Nucleus accumbens (tissue), 56 donors: ENCODE measurements at places on chromosomes 6 and 20.

GRCh38 chr6:32580593-32580992 is 9.1 kb downstream of the HLA-DRB1 start:
- DNase-seq: no peak

- DNase-seq: no peak
Measured at GRCh38 chr20:58899512-58899911, 47.0 kb downstream of the GNAS start.

GRCh38 chr6:113068570-113068969 is 721.4 kb downstream of the RFPL4B start:
- no peak for DNase-seq

- DNase-seq: no peak
Measured at GRCh38 chr20:26347396-26347795, 650.7 kb upstream of the ZNF337 start.

DNA sequence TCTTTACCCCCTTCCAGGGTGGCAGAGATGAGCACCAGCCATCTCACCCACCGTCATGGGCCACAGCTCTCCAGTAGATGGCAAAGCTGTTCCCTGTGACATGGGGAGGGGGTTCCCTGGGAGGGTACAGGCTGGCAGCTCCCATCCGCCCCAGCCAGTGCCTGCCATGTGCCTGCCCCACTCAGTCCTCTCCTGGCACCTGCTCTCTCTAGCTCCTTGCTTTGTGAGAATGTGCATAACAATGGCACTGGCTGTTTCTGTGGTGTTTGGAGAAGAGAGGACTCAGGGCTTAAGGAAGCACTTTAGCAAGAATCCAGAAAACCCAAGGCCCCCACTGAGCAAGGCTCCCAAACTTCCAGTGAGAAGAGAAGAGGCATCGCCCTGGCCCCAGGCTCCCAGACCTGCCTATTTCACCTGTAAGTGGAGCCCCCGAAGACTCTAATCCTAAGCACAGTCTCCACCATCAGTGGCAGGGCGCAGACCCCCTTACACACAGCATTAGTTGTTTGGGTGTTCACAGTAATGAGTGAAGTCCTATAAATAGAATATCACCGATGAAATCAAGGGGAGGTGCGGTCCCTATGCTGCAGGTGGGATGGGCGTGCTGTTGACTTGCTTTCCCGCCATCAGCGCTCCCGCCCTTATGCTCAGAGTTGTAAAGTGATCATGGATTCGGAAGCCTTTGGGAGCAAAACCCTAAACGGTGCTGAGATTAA is 110.2 kb downstream of the AGPAT4 start:
- DNase-seq: no peak

GRCh38 chr6:43246301-43247113 is 3.2 kb downstream of the TTBK1 start:
- peak; percentile 80 for DNase-seq

DNA sequence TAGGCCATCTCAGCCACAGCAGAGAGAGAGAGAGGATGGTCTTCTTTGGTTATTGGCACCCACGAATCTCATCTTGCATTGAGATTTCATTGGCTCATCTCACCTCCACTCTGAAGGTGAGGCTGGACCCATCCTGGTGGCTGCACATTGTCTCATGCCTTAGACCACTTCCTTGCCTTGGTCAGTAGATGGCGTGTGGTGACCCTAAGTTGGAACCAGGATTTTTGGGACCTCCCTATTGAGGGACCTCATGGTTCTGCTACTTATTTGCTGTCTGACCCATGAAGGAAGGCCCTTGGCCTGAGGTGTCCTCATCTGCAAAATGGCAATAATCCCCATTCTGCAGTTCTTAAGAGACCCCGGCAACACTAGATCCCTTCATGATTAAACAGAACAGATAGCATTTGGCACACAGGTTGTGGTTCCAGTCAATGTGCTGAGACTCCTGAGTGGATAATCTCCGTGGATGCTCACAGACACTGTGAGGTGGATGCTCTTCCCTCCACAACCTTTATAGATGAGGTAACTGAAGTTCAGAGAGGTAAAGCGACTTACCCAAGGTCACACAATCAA is 21.5 kb upstream of the AAR2 start:
- no peak for DNase-seq

GRCh38 chr6:41591859-41592502 is 45.8 kb downstream of the FOXP4 start:
- DNase-seq: peak; percentile 40

DNA sequence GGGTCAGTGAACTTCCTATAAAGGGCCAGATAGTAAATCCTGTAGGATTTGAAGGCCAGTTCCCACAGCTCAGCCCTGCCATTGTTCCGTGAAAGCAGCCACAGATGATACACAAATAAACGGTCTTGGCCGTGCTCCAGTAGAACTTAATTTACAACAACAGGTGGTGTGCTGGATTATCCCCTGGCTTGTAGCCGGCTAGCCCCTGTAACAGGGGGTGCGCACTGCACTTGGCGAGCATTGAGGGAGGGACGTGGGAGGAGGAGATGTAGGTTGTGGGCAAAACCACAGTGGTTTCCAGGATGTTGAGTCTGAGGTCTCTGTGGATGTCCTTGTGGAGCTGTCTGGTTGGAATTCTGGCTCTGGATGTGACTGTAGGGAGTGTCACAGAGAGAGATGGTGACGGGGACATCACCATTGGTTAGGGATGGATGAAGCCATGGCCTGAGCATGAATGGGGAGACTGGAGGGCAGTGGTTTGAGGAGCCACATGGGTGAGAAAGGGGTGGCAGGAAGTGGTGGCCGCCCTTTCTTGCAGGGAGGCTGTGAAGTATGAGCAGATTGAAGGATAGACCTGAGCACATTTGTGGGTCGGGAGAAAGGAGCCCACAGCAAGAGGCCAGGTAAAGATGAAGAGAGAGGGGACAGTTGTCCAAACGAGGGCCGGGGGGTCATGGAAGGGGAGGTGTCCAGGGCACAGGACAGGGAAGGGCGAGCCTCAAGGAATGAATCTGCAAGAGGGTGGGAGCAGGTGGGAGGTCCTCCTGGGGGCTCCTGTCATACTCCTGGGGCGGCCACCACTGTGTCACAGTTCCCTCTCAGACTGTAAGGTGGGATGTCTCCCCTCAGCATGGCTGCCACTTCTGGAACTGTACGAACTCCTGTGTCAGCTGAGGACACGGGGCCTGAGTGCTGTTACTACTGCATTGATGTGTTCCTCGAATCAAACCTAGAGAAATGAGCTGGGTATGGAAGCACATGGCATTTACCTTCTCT is 53.6 kb downstream of the CDH26 start:
- no peak for DNase-seq

GRCh38 chr20:34433391-34433790 is 70.3 kb downstream of the ITCH start:
- no peak for DNase-seq

DNA sequence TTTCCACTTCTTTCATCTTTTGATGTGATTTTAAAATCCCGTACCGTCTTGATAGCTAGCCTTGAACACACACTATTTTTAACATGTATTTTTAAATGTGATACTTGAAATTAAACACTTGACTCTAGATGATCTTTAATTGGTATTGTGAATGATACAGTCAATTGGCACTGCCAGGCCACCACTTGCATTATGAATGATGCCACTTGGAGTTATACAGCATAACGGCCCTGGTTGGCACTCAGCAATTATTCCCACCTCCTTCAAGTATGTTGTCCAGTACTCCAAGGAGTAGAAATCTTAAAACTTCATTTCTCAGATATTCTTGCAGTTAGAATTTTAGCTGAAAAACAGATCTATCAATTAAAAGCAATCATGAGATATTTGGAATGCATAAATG is 62.9 kb downstream of the TENT5A start:
- DNase-seq: no peak

DNA sequence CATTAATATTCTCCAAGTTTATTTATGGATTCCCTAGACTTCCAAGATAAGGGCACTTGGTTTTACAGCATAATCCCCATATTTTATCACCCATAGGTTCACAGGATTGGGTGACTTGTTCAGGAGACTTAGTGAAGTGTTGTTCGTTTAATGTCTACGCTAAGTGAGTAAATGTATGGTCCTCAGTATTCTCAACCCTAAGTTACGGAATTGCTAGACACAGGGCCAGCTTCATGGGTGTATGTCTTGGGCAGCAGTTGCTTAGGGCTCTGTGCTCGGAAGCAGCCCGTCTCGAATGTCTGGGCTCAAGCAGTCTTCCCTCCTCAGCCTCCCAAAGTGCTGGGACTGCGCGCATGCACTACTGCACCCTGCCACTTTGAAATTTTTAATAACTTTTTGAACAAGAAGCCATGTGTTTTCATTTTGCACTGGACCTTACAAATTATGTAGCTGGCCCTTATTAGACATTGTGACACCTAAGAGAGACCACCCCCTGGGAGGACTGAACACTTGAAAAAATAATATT is 91.5 kb upstream of the ZNF217 start:
- DNase-seq: no peak

DNA sequence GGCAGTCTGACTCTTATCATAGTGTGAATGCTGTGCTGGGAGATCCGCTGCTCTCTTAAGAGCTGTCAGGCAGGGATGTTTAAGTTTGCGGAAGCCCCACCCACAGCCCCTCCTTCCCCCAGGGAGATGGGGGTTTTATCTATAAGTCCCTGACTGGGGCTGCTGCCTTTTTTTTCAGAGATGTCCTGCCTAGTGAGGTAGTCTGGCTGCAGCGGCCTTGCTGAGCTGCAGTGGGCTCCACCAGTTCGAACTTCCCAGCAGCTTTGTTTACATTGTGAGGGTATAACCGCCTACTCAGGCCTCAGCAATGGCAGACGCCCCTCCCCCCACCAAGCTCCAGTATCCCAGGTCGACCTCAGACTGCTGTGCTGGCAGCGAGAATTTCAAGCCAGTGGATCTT is 75.7 kb upstream of the UST start:
- DNase-seq: no peak

DNA sequence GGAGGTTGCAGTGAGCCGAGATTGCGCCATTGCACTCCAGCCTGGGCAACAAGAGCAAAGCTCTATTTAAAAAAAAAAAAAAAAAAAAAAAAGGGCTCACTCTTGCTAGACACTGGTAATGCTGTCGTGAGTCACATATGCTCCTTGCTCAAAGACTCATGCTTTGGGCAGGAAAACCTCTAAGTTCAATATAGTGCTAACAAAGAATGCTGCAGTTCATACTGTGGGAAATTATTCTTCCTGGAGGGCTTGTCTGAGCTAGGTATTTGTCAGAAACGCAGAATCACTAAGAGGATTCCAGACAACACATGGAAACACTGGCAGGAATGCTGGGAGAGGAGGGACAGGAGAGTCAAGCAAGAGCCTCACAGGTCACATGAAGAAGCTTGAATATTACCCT is 2.3 kb upstream of the LYRM2 start:
- DNase-seq: no peak

DNA sequence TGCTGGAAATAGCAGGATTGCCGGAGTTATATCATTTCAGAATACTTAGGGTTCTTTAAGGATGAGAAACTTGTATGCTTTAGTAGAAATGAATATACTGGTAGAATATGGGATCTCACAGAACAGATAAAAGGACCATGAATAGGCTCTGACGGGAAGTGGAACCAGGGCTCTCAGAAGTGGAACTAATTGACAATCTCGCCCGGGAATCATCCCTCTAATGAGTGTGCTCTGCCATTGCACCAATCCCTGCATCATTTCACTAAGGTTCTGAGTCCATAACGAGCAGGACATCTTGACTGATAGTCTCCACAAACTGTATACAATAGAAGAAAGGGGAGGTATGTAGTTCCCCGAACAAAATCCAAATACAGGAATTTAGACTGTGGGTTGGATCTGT is 150.1 kb downstream of the COL9A1 start:
- no peak for DNase-seq

DNA sequence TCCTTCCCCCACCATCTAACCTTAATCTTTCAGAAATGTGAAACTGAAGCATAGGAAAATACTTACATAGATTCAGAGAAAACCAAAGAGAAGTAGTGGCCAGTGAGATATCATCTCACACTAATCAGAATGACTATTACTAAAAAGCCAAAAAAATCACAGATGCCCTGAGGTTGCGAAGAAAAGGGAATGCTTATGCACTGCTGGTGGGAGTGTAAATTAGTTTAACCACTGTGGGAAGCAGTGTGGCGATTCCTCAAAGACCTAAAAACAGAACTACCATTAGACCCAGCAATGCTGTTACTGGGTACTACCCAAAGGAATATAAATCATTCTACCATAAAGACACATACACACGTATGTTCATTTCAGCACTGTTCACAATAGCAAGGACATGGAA is 9.2 kb upstream of the PREX1 start:
- no peak for DNase-seq

- DNase-seq: no peak
Measured at GRCh38 chr6:126337323-126337722, 2.6 kb upstream of the CENPW start.

DNA sequence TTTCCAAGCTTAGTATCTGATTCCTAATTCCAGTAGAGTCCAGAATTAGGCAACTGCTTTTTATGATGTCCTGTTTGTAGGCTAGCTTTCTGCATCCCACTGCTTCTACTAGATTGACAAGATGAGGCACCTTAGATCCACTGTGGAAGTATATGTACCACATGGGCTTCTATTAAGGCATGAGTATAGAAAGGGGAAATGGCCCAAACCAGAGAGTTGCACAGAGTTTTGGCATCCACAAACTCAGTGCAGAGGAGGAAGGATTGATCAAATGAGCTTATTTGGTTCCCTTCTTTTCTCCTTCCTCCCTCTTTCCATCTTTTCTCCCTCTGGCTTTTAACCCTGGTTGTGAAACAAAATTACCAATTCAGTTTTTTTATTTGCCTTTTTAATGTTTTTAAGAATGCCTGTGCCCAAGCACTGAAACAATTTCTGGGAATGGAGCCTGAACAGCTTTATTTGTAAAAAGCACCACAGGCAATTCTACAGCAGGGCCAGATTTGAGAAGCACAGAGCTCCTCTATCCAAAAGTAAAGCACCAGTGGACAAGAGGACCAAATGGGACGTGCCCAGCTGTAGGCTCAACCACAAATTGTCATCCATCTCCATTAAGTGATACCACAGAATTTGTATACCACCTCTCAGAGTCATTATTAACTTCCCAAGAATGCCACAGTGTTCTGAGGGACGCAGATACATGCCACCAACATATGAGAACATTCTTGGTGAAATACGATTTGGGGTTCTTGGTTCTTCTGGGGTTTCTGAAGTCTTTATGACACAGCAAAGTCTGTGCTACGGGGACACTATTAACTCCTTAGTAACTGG is 969.1 kb downstream of the KIF16B start:
- DNase-seq: no peak

DNA sequence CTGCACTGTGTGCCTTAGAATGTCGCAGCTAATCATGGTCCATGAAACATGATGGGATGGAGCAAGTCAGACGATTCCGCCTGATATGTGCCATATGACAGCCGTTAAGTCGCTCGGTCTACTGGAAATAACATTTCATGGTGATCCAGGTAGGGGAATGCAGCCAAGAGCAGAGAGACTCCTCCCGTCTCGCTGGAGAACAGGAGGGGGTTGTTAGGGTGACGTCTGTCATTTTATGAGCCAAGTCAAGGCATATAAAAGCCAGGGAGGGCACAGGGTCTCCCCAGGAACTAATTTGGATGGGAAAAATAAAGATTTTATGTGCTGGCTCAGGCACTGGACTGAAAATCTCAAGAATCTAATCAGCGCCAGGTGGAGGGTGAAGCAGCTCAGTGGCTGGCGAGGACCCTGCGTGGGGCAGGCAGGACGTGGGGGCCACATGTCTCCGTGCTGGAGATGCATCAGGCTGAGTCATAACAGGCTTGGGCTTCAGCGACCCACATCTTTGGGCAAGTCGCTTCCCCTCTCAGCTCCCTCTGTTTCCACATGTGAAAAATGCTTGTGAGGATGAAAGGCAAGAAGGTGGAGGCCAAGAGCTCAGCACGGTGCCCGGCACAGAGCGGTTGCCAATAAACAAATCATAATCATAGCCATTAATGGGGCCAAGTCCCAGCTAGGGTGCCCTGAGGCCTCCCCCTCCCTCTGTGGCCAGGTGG is 234.6 kb downstream of the ANKRD60 start:
- DNase-seq: no peak
